A549 treated with Mapracorat at 1 μM for 4 hours (cell line): ENCODE measurements at places on chromosomes 7 and 10. TPM values are rescaled to one million over a fixed set of nuclear protein-coding genes. Genes with fewer than 3 reads are reported as not detected.

Gene FOXI2
- not detected in 5 replicates for total RNA-seq

Gene PLEKHS1
- total RNA-seq, result 0.04 to 0.06 TPM (median 0.05 TPM) in 3 of 5 replicates, not detected in the others

Gene SLC12A9
- 9.2 to 17.7 TPM (median 14.8 TPM) in 5 replicates for total RNA-seq

Gene NXPH1
- not detected in 5 replicates for total RNA-seq

Gene PNLIPRP3
- 0.08 TPM in 1 of 5 replicates, not detected in the others for total RNA-seq

Gene ORAI2
- total RNA-seq, result 22.7 to 40.0 TPM (median 33.5 TPM) in 5 replicates

Gene PIP
- 0.36 to 0.48 TPM (median 0.36 TPM) in 3 of 5 replicates, not detected in the others for total RNA-seq

Gene IQUB
- total RNA-seq, result 0.06 to 0.11 TPM (median 0.09 TPM) in 4 of 5 replicates, not detected in the other

Gene TCERG1L
- not detected in 5 replicates for total RNA-seq

Gene ZNF488
- 11.5 to 14.5 TPM (median 13.2 TPM) in 5 replicates for total RNA-seq

Gene OR9A2
- total RNA-seq, result not detected in 5 replicates

Gene CASP7
- 26.6 to 33.8 TPM (median 29.3 TPM) in 5 replicates for total RNA-seq

Gene WNT8B
- 0.06 TPM in 1 of 5 replicates, not detected in the others for total RNA-seq

Gene SPAM1
- total RNA-seq, result not detected in 5 replicates

Gene OR6B1
- total RNA-seq, result not detected in 5 replicates

Gene MINDY4
- total RNA-seq, result 2.5 to 2.8 TPM (median 2.7 TPM) in 5 replicates

Gene FBXO24
- total RNA-seq, result 0.12 to 0.56 TPM (median 0.28 TPM) in 4 of 5 replicates, not detected in the other

Gene CSGALNACT2
- total RNA-seq, result 9.9 to 13.5 TPM (median 13.3 TPM) in 5 replicates

Gene VAX1
- total RNA-seq, result 0.97 to 1.7 TPM (median 1.5 TPM) in 5 replicates

Gene KIAA1217
- total RNA-seq, result 1.6 to 2.5 TPM (median 1.7 TPM) in 5 replicates

Gene HOXA2
- 0.66 to 0.89 TPM (median 0.83 TPM) in 5 replicates for total RNA-seq

Gene PDE1C
- total RNA-seq, result 2.9 to 4.2 TPM (median 3.6 TPM) in 5 replicates

Gene MLXIPL
- 0.61 to 1.6 TPM (median 0.95 TPM) in 5 replicates for total RNA-seq

Gene SPDYE5
- total RNA-seq, result not detected in 5 replicates

Gene ATG9B
- total RNA-seq, result 0.39 to 0.66 TPM (median 0.65 TPM) in 5 replicates

Gene GIMAP4
- not detected in 5 replicates for total RNA-seq

Gene INA
- 18.3 to 27.6 TPM (median 21.0 TPM) in 5 replicates for total RNA-seq

Gene VSTM2A
- not detected in 5 replicates for total RNA-seq

Gene POP7
- total RNA-seq, result 69.2 to 97.1 TPM (median 91.2 TPM) in 5 replicates

Gene RBM48
- total RNA-seq, result 6.0 to 7.3 TPM (median 6.2 TPM) in 5 replicates

Gene GPR141
- not detected in 5 replicates for total RNA-seq

Gene GTF2IRD1
- total RNA-seq, result 19.6 to 25.4 TPM (median 22.0 TPM) in 5 replicates

Gene KNDC1
- total RNA-seq, result 0.77 to 1.9 TPM (median 1.3 TPM) in 5 replicates

Gene SMO
- total RNA-seq, result 10.9 to 16.2 TPM (median 13.6 TPM) in 5 replicates

Gene ABCA13
- 0.04 to 0.08 TPM (median 0.05 TPM) in 4 of 5 replicates, not detected in the other for total RNA-seq

Gene EBLN1
- 0.14 to 0.23 TPM (median 0.16 TPM) in 4 of 5 replicates, not detected in the other for total RNA-seq

Gene MRC1
- total RNA-seq, result 0.03 TPM in 2 of 5 replicates, not detected in the others

Gene AKR1D1
- total RNA-seq, result not detected in 5 replicates

Gene SPACDR
- 0.48 to 0.94 TPM (median 0.89 TPM) in 5 replicates for total RNA-seq

Gene TMEM130
- total RNA-seq, result 0.27 to 0.59 TPM (median 0.37 TPM) in 5 replicates

Gene CYP2C19
- total RNA-seq, result 0.12 TPM in 1 of 5 replicates, not detected in the others

Gene CFAP43
- 0.14 to 0.36 TPM (median 0.20 TPM) in 5 replicates for total RNA-seq

Gene TMEM140
- total RNA-seq, result 0.95 to 1.2 TPM (median 1.0 TPM) in 5 replicates

Gene C10orf67
- 0.06 to 0.13 TPM (median 0.13 TPM) in 3 of 5 replicates, not detected in the others for total RNA-seq

Gene ELFN1
- total RNA-seq, result 0.23 to 0.49 TPM (median 0.30 TPM) in 5 replicates

Gene STOX1
- 0.33 to 0.86 TPM (median 0.60 TPM) in 5 replicates for total RNA-seq

Gene OR13A1
- not detected in 5 replicates for total RNA-seq

Gene STK31
- total RNA-seq, result 0.46 to 1.3 TPM (median 0.71 TPM) in 5 replicates
